ENCODE measurements at places on chromosomes 6 and 20. TPM values are rescaled to one million over a fixed set of nuclear protein-coding genes. Genes with fewer than 3 reads are reported as not detected.

CCN5 gene
- polyA plus RNA-seq: 24.1 TPM

KCNQ5 gene
- 0.12 TPM for polyA plus RNA-seq

DNA sequence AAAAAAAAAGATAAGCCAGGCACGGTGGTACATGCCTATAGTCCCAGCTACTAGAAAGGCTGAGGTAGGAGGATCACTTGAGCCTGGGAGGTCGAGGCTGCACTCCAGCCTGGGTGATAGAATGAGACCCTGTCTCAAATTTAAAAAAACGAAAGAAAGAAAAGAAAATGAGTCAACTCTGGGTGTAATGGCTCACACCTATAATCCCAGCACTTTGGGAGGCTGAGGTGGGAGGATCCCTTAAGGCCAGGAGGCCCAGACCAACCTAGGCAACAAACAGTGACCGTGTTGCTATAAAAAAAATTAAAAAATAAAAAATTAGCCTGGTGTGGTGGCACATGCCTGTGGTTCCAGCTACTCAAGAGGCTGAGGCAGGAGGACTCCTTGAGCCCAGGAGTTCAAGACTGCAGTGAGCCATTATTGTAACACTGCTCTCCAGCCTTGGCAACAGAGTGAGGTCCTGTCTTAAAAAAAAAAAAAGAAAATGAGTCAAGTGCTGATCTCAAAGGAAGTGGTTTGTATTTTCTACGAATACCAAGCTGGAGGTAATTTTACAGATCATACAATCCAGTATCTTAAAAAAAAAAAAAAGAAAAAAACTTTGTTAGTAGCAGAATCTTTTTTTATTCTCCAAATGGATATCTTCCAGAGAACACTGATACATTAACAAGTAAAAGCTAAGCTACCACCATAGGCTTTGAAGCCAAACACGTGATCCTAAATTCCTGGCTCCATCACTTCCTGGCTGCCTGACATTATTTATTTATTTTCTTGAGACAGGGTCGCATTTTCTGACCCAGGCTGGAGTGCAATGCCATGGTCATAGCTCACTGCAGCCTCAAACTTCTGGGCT, 5.7 kb downstream of the COMMD7 start:
- H3K27ac ChIP-seq: peak overlapping the region; percentile 56
- no peaks in the 10 kb centered on the region for H3K27me3 ChIP-seq
- no peak overlapping the region for H3K4me3 ChIP-seq
- no peak for DNase-seq
- H3K36me3 ChIP-seq: no peaks in the 10 kb centered on the region

DNA sequence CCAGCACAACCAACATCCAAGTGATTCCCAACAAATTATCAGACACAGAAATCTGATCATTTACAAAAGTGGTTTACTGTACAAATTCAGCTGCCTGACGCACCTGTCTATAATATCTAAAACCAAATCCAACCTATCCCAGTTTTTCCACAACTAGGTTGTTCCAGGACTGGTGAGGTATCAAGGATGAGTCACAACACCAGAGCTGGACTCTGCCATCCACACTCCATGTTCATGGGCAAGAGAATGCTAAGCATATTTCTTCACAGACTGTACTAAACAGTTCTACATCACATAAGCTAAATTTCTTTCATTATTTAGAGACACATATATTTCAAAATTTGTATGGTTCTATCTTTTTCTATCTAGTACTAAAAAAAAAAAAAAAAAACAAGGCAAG, 141.6 kb downstream of the BTBD9 start:
- no peaks in the 10 kb centered on the region for H3K27me3 ChIP-seq
- no peak overlapping the region for H3K4me3 ChIP-seq
- H3K27ac ChIP-seq: no peak overlapping the region
- no peak for DNase-seq
- no peaks in the 10 kb centered on the region for H3K36me3 ChIP-seq
- H3K4me1 ChIP-seq: no peaks in the 10 kb centered on the region

- no peak overlapping the region for H3K27ac ChIP-seq
- H3K27me3 ChIP-seq: no peaks in the 10 kb centered on the region
- H3K4me1 ChIP-seq: no peaks in the 10 kb centered on the region
- H3K4me3 ChIP-seq: no peak overlapping the region
Measured at GRCh38 chr6:89921691-89922090, 27.4 kb downstream of the GJA10 start.

DNA sequence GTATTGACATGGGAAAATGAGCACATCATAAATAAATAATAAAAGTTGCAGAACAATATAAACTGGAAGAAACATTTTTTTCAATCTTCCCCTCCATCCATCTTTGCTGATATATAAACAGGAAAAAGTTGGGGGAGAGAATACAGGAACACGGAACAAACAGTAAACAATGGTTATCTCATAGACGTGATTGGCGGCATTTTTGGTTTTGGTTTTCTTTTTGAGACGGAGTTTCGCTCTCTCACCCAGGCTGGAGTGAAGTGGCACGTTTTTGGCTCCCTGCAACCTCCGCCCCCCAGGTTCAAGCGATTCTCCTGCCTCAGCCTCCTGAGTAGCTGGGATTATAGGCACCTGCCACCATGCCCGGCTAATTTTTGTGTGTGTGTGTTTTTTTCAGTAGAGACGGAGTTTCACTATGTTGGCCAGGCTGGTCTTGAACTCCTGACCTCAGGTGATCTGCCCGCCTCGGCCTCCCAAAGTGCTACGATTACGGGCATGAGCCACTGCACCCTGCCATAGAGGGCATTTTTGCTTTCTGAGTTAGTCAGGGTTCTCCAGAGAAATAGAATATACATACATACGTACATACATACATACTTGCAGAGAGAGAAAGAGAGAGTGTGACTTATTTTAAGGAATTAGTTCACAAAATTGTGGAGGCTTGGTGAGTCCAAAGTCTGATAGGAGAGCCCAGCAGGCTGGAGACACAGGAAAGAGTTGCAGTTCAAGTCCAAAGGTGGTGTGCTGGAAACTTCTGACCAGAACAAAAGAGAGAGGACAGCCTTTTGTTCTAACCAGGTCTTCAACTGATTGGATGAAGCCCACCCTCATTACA, 22.6 kb downstream of the GNL1 start:
- H3K4me1 ChIP-seq: no peaks in the 10 kb centered on the region
- no peak overlapping the region for H3K4me3 ChIP-seq
- H3K36me3 ChIP-seq: no peaks in the 10 kb centered on the region

DNA sequence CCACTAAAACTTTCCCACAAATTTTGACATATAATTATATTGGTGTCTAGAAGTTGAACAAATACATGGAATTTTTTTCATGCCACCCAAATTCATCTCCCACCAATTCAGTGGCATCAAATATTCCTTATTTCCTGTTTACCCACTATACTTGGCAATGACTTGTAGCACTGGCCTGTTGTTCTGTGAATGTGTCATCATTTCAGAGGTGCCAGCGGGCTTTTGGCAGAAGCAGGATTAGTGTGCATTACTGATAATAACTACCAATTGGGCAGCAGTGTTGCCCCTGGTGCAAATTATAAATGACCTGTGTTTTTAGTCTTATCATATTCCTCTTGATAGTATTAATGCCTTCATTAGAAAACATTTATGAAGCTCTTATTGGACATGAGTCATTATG, 121.3 kb downstream of the TFAP2B start:
- no peaks in the 10 kb centered on the region for H3K4me1 ChIP-seq
- H3K27me3 ChIP-seq: no peaks in the 10 kb centered on the region
- no peak overlapping the region for H3K4me3 ChIP-seq
- DNase-seq: no peak
- H3K27ac ChIP-seq: no peak overlapping the region

GRCh38 chr6:69465866-69466265, 330.9 kb downstream of the LMBRD1 start:
- no peak overlapping the region for H3K4me3 ChIP-seq
- peak; percentile 83 for DNase-seq
- no peaks in the 10 kb centered on the region for H3K4me1 ChIP-seq
- no peak overlapping the region for H3K27ac ChIP-seq

Measured in lung (tissue), 17 donors.